Endothelial cell of umbilical vein (primary cell): ENCODE measurements at places on chromosomes 4 and X. TPM values are rescaled to one million over a fixed set of nuclear protein-coding genes. Genes with fewer than 3 reads are reported as not detected.

BEX5 gene
- not detected in 2 replicates for total RNA-seq

FRMPD3 gene
- not detected in 2 replicates for total RNA-seq

MAGEA8 gene
- total RNA-seq: not detected in 2 replicates

CXCL11 gene
- 0.55 and 1.1 TPM in 2 replicates for total RNA-seq

EXOC1L gene
- total RNA-seq: not detected in 2 replicates

DNA sequence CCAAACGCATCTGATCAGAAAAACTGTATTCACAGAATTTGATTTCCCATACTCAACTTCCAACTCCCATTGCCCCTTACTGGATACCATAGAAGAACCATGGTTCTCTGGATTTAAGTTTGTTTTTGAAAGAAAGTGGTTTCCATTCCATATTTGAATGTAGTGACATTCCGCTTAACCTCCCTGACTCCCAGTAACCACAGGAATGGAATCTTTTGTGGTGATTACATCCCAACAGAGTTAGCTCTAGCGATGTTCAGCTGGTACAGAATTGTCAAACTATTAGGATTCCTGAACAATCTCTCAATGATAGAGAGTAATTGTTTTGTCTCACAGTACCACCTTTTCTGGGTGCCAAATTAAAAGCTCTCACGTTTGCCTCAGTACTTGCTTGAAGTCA, 1.7 kb downstream of the NUDT10 start:
- H3K36me3 ChIP-seq: no peaks in the 10 kb centered on the region
- no peak overlapping the region for H3K27ac ChIP-seq
- peaks cover 4% of the 10 kb centered on the region for H3K27me3 ChIP-seq
- DNase-seq: no peak
- no peak overlapping the region for H3K4me3 ChIP-seq
- H3K4me1 ChIP-seq: no peaks in the 10 kb centered on the region

DNA sequence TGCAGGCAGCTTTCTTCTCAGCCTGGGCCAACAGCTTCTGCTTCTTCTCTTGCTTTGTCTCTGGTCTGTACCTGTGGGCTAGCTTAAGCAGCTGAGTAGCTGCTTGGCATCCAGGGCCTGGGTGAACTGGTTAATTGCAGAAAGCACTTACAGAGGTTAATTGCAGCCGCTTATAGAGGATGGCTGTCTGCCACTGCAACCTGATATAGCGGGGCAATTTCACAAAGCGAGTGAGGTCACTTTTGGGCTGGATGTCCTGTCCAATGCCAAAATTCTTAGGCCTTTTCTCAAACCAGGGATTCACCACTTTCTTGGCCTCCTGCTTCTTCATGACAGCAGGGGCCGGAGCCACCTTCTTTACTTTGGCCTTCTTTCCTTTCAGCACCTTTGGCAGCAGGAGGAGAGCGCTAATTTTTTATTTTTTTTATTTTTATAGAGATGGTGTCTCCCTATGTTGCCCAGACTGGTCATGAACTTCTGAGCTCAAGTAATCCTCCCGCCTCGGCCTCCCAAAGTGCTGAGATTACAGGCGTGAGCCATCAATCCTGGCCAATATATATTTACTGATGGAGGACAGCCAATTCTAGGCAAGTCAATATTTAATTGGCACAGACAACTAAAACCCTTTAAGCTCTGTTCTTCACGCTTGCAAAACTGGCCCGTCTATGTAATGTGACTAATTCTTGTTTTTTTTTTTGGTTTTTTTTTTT, 61.0 kb downstream of the ENOPH1 start:
- no peaks in the 10 kb centered on the region for H3K36me3 ChIP-seq
- H3K4me3 ChIP-seq: no peak overlapping the region
- no peaks in the 10 kb centered on the region for H3K4me1 ChIP-seq
- H3K27ac ChIP-seq: no peak overlapping the region
- DNase-seq: no peak

DNA sequence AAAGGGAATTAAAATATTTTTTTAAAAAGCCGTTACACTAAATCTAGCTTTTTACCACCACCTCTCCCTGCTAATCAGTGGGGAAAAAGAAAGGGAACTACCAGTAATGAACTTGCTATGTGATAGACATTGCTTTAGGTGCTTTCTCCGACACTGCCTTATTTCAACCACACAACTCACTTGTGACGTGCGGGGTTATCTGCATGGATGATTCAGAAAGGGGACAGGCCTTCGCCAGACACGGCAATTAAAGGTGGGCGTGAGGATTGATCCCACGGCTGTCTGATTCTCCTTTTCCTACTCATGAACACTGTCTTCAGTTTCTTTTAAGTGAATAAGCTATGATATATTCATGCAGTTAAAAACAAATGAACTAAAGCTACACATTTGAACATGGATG, 882 bp upstream of the CXCR3 start:
- H3K4me3 ChIP-seq: no peak overlapping the region
- no peak for DNase-seq
- no peaks in the 10 kb centered on the region for H3K27me3 ChIP-seq
- H3K4me1 ChIP-seq: peaks cover 11% of the 10 kb centered on the region

DNA sequence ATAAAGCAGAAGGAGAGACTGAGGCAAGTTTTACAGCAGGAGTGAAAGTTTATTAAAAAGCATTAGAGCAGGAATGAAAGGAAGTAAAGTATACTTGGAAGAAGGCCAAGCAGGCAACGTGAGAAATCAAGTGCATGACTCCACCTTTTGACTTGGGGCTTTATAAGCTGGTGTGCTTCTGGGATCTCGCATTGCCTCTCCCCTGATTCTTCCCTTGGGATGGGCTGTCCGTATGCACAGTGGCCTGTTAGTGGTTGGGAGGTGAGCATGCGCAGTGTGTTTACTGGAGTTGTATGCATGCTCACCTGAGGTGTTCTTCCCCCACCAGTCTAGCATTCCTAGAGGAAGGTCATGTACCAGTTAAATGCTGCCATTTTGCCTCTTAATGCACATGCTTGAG, 29.1 kb upstream of the C1QTNF7 start:
- DNase-seq: no peak
- no peaks in the 10 kb centered on the region for H3K4me1 ChIP-seq
- H3K4me3 ChIP-seq: no peak overlapping the region
- H3K36me3 ChIP-seq: no peaks in the 10 kb centered on the region

- peaks cover 10% of the 10 kb centered on the region for H3K27me3 ChIP-seq
- no peak overlapping the region for H3K4me3 ChIP-seq
- no peak overlapping the region for H3K27ac ChIP-seq
- H3K36me3 ChIP-seq: no peaks in the 10 kb centered on the region
- H3K4me1 ChIP-seq: no peaks in the 10 kb centered on the region
Measured at GRCh38 chr4:151766691-151767090, 5.9 kb upstream of the GATB start.

GRCh38 chrX:40147971-40148370, 50.2 kb upstream of the BCOR start:
- no peak overlapping the region for H3K4me3 ChIP-seq
- H3K27me3 ChIP-seq: no peaks in the 10 kb centered on the region
- H3K4me1 ChIP-seq: peaks cover 28% of the 10 kb centered on the region
- DNase-seq: no peak
- peak overlapping the region; percentile 90 for H3K27ac ChIP-seq

DNA sequence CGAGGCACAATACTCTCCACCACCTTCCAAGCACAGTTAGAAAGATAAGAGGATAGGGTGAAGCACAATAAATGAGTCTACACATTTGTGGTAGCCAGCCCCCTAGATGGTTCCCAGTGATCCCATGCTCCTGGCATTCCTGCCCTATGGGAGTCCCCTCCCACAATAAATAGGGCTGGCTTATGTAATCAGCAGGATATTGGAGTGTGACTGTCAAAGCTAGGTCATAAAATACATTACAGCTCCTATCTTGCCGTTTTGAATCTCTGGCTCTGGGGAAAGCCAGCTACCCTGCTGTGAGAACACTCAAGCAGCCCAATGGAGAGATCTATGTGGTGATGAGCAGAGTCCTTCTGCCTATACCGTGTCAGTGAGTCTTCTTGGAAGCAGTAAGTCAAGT, 198.7 kb upstream of the NOCT start:
- no peaks in the 10 kb centered on the region for H3K36me3 ChIP-seq
- H3K4me3 ChIP-seq: no peak overlapping the region
- H3K27ac ChIP-seq: no peak overlapping the region
- no peak for DNase-seq
- no peaks in the 10 kb centered on the region for H3K27me3 ChIP-seq
- H3K4me1 ChIP-seq: no peaks in the 10 kb centered on the region

- no peaks in the 10 kb centered on the region for H3K36me3 ChIP-seq
- H3K4me3 ChIP-seq: no peak overlapping the region
- H3K4me1 ChIP-seq: no peaks in the 10 kb centered on the region
- H3K27me3 ChIP-seq: no peaks in the 10 kb centered on the region
- no peak for DNase-seq
Measured at GRCh38 chr4:171746418-171746817, 66.8 kb upstream of the GALNTL6 start.

DNA sequence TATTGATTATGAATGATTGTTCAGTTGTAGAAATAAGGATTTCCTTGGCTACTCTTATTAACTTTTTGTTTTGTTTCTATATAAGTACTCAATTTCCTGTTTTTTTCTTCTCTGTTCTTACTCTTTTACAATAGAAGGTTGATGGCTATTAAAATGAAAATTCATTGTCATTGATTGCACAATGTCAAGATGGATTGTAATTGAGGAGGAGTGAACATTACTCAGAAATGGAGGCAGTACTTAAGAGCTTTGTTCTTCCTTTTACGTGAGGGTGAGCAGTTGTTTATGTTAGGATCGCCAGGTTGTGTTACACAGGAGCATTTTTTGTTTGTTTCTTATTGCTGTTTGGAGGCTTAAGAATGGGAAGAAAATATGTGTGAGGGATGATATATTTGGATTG, 2062.4 kb downstream of the ARAP2 start:
- H3K4me3 ChIP-seq: no peak overlapping the region
- no peak overlapping the region for H3K27ac ChIP-seq
- H3K4me1 ChIP-seq: no peaks in the 10 kb centered on the region
- H3K36me3 ChIP-seq: no peaks in the 10 kb centered on the region
- no peak for DNase-seq

GRCh38 chr4:125368146-125368545, 53.4 kb downstream of the FAT4 start:
- no peak overlapping the region for H3K4me3 ChIP-seq
- peak; percentile 84 for DNase-seq
- peak overlapping the region; percentile 74 for H3K27ac ChIP-seq
- H3K4me1 ChIP-seq: peaks cover 19% of the 10 kb centered on the region

- peaks cover 15% of the 10 kb centered on the region for H3K4me1 ChIP-seq
- DNase-seq: peak; percentile 61
- H3K36me3 ChIP-seq: no peaks in the 10 kb centered on the region
- no peak overlapping the region for H3K27ac ChIP-seq
Measured at GRCh38 chr4:168551945-168552695, 55.3 kb downstream of the PALLD start.
